ENCODE measurements at places on chromosomes 12 and 14. TPM values are rescaled to one million over a fixed set of nuclear protein-coding genes. Genes with fewer than 3 reads are reported as not detected.

CPM gene
- 0.69 TPM for polyA plus RNA-seq

DNA sequence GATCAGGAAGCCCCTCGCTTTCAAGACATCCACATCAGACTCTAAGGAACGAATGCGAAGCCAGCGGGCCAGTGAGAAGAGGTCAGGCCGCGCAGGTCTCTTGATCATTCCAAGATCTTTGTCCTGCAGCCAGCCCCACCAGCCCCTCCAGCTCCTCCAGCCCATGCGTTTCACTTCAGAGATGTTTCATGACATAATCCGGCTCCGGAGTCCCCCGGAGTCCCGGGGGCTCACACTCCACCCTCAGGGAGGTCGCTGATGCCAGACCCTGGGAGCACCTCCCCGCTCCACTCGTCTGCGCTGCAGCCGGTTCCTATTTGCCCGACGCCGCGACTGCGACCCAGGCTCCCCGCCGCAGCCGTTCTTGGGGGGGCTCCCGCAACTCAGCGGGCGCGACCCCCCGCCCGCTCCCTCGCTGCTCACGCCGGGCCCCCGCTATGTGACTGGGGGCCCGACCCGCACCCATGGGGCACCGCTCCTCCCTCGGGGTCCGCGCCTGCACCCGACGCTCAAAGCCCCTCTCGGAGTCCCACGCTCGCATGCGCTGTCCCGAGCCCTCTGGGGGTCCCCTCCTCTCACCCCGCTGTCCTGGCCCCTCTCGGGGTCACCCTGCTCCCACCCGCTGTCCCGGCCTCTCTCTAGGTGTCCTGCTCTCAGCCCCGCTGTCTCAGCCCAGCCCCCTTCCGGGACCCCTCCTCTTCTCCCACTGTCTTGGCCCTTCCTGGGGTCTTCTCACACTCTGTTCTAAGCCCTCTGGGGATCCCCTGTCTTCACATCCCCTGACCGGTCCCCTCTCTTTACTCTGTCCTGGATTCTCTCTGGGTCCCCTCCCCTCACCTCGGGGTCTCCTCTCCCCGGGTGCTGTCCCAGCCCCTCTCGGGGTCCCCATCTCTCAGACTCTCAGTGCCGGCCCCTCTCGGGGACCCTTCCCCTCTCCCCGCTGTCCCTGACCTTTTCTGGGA, 1.1 kb downstream of the TAOK3 start:
- H3K27ac ChIP-seq: peak overlapping the region; percentile 92
- peak overlapping the region; percentile 93 for H3K4me3 ChIP-seq
- H3K27me3 ChIP-seq: peaks cover 12% of the 10 kb centered on the region
- no peaks in the 10 kb centered on the region for H3K36me3 ChIP-seq

VRTN gene
- polyA plus RNA-seq: not detected

- DNase-seq: no peak
- peaks cover 7% of the 10 kb centered on the region for H3K27me3 ChIP-seq
- peak overlapping the region; percentile 76 for H3K4me3 ChIP-seq
- peaks cover 19% of the 10 kb centered on the region for H3K4me1 ChIP-seq
- no peaks in the 10 kb centered on the region for H3K36me3 ChIP-seq
- no peak overlapping the region for H3K27ac ChIP-seq
Measured at GRCh38 chr12:53096759-53097158, 708 bp upstream of the IGFBP6 start.

DNA sequence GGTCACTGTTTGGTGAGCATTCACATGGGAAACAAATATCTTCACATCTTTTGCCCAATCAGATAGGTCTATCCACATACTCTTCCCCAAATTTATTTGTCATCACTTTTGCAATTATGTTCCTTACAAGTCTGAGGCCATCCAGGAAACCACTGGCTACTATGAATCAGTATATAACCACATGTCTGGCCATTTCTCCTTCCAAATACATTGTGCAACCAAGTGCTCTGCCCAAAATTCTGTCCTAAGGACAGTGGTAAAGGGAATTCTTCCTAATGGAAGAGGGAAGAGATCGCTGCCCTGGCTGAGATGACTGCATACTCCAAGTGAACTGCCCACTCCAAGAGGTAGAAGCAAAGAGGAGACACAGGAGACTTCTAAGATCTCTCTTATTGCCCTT, 148.9 kb upstream of the MAX start:
- H3K27ac ChIP-seq: no peak overlapping the region
- no peak for DNase-seq
- no peak overlapping the region for H3K4me3 ChIP-seq

SSPN gene
- not detected for polyA plus RNA-seq
